ENCODE measurements at places on chromosomes 3 and 15.
A peak's percentile ranks its signal among the peaks of the same experiment; 100 is the strongest.

DNA sequence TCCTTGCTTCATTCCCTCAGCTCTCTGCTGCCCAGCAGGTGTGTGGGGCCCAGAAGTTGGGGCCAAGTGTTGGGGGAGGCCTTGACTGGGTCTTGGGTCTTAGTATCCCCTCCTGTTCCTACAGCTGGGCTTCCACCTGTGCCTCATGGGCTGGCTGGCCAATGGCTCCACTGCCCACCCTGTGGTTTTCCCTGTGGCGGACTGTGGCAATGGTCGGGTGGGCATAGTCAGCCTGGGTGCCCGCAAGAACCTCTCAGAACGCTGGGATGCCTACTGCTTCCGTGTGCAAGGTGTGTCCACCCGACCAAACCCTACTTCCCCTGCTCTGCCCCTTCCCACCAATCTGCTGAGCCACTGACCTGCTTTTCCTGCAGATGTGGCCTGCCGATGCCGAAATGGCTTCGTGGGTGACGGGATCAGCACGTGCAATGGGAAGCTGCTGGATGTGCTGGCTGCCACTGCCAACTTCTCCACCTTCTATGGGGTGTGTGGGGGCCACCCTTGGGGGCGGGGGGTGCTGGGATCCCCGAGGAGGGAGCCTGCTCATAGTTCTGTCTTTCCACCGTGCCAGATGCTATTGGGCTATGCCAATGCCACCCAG is 10.9 kb downstream of the NT5DC2 start:
- DNase-seq, result no peak

DNA sequence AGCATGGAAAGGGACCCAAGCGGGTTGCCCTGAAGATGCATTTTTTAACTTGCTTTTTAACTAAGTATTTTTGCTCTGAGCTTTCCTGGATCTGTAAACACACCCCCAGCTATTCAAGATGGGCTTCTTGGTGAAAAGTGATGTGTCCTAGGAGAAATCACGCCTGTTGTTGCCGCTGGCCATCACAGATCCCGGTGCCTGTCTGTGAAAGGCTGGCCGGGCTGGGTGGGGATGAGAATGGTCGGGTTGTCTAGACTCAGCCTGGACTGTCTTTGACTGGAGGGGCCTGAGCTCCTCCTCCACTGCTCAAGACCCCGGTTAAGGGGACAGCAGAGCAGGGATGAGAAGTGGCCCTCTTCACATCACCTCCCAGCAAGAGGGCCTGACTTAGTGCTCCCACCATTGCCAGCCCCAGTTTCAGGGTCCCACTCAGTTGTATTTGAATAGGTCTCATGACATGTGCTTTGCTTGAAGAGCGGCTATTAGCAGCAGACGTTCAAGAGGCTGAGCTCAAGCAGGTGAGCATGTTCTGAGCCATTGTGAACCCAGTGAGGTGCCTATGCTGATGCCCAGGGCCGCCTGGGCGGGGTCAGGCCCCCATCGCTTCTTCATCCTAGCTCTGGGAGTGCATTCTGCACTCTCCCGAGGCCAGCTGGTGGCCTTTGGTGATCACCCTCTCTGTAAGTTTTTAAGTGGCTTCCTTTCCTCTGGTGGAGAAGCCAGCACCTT is 79.9 kb downstream of the IGF1R start:
- DNase-seq, result no peak

DNA sequence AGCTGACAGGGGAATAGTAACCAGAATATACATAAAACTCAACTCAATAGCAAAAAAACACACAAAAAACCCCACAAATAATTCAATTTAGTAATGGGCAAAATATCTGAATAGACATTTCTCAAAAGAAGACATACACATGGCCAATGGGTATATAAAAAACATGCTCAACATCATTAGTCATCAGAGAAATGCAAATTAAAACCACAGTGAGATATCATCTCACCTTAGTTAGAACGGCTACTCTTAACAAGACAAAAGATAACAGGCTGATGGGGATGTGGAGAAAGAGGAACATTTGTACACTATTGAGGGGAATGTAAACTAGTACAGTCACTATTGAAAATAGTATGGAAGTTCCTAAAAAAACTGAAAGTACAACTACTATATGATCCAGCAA is 678.6 kb downstream of the MECOM start:
- DNase-seq, result no peak

DNA sequence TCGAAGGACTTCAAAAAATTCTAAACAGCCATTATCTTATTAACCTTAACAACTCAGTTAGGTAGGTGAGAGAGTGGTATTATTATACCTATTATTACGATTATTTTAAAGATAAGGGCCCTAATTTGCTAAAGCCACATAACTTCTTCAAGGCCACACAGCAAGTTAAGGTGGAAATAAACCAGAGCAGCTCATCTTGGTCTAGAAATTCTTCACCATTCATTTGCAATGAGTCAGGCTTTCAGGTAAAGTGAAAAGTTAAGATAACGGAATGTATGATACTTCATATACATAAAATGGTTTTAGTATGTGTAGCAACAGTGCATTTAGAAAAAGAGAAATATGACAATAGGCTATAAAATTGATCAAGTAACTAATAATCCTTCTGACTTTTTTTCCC is 920.2 kb downstream of the ROBO1 start:
- no peak for DNase-seq

GRCh38 chr3:8619548-8619947 is 25.1 kb downstream of the SSUH2 start:
- DNase-seq, result no peak

- DNase-seq, result no peak
These were observed 38.7 kb downstream of the DIPK2A start for GRCh38 chr3:144010371-144010770.

DNA sequence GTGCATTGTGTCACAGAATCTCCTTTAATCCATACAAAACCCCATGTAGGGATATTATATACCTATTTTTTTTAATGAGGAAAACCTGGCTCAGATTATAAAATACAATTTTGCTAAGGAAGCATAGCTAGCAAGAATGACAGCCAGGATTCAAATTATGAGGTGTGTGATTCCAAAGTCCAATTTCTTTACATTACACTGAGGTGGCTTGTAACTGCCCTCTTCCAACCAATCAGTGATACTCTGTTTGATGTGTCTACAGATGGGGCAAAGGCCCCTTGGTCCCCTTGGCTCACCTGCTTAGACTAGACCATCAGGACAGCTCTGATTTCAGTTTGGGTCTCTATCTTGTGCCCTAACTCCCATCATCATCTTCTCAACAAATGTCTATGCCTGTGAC is 120.3 kb upstream of the ADAMTS9 start:
- DNase-seq, result no peak

GRCh38 chr15:92724144-92724543 is 68.6 kb upstream of the FAM174B start:
- DNase-seq, result no peak

DNA sequence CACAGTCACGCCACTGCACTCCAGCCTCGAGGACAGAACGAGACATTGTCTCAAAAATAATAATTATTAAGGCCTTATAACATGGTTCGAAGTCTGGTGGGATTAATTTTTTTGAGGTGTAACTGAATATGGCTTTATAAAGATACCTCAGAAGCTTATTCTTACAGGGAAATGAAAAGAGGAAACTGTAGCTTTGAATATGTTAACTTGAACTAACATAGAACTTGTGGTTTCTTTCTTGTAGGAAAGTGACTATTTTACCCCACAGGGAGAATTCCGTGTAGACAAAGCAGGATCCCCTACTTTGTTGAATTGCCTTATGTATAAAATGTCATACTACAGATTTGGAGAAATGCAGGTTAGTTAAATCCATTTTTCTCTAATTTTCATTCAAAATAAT is 96.3 kb downstream of the STT3B start:
- DNase-seq, result no peak

DNA sequence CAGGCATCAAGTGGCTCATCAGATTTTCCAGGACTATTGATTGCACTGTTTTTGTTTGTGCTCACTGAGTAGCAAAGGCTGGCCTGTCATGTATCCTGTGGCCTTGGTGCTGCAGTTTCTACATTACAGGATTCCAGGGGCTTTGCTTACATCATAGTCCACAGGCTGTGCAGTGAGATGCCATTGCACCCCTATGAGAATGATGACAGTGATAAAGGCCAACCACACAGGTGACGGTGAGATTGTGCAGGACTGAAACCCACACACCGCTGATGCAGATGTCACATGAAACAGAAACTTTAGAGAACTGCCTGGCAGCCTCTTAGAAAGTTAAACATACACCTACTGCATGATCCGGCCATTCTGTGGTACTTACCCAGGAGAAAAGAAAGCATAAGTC is 195.0 kb upstream of the UBE3A start:
- no peak for DNase-seq

DNA sequence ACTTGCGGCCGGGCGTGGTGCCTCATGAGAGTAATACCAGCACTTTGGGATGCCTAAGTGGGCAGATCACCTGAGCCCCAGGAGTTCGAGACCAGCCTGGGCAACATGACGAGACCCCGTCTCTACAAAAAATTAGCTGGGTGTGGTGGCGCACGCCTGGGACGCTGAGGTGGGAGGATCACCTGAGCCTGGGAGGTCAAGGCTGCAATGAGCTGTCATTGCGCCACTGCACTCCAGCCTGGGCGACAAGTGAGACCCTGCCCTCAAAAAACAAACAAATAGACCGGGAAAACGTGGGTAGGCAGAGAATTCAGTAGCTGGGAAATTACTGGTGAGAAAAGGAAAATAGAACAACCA is 667 bp downstream of the UMPS start:
- no peak for DNase-seq

GRCh38 chr3:79846148-79846933 is 78.5 kb upstream of the ROBO1 start:
- no peak for DNase-seq

DNA sequence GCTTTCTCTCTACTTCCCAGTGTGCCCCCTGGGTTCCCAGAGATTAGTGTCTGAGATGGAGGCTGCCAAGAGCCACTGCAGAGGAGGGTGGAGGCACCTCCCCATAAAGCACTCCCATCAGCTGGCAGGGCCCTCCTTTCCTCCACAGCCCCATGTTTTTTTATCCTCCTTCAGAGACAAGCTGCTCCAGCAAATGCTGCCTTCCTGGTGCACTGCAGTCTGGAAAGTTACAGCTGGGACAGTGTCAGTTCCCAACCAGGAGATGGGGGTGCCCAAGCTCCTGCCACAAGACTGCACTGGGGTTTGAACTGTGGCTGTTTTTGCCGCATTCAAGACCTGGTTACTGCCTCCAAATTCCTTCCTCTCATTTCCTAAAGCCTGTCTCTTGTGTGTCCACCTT is 206.1 kb downstream of the CADPS start:
- DNase-seq, result no peak

DNA sequence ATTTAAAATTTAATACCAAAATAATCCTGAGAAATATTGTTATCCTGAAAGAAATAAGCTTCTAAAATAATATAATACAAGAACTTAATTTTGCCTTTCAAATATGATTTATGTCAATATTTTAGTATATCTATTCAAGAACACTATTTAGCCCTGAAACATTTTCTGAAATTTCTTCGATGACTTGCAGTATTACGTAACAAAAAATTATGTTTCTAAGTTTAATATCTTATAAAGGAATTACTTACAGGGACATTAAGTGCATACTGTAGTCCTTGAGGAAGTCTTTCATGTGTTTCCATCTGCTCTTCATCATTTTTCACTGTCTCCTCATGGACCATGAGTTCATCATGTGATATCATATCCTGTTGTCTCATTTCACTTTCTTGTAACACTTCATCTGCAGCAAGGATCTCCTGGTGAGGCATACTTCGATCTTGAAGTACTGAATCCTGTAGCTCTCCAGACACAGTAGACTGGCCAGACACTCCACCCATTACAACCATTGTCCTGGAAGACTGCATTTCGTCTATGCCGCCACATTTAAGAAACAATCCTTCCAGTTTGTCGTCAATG is 62.0 kb downstream of the ZNF148 start:
- DNase-seq, result no peak

DNA sequence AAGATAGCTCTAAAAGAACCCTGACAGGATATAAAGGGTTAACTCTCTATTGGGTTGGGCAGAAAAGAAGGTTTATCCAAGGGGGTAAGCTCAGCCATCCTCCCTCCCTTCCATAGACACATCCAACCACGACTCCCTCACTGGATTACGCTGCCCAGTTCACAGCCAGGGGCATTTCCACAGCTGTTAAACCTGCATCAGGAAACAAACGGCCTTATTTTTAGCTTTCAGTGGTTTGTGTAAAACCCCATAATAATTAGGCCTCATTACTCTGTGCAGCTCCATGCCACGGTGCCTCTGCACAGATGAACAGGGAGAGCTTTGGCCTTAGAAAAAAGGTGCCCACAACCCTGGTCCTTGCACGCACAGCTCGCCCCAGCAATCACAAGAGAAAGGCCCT is 110.6 kb downstream of the GABRB3 start:
- no peak for DNase-seq

DNA sequence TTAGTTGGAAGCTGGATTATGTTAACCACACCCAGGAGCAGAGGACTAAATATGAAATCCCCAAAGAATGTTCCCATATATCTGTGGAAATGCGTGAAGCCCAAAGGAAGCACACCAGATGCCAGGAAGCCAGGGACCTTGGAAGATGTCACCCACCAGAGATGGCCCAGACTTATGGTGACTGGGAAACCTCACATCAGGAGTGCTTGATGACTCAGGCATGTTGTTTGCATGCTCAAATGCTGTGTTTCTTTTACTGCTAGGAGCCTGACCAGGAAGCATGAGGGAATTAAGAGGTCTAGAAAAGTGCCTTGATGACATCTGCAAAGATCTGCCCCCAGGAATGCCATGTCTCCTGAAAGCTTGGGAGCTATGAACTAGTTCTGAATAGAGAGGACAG is 109.0 kb upstream of the SLC2A2 start:
- no peak for DNase-seq

GRCh38 chr3:153614563-153614962 is 452.5 kb downstream of the RAP2B start:
- peak; percentile 4 for DNase-seq

GRCh38 chr15:79994615-79995014 is 23.6 kb upstream of the BCL2A1 start:
- DNase-seq, result peak; percentile 16

DNA sequence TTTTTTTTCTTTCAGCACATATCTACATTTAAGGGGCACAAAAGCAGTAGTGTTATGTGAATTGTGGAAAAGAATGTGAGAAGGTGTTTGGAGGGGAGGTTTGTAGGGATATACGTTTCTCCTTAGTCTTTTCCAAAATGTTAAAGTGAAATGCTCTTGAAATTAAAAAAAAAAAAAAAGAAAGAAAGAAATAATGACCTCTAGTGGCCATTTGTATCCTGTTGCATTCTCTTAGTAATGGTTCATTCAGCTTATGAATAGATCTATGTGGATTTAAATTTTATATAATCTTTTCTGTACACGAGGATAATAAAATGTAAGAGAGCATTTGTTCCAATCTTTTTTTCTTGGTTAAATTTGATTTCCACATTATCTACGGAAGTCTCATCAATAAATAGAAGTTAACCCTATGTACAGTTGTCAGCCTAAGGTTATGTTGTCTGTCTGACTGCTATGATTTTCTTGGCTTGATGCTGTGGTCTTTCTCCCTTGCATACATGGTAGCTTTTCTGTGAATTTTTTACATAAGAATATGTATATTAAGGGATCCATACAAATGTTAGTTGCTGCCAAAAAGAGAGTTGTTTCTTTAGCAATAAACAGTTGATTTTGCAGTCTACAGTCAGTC is 1.7 kb downstream of the P2RY13 start:
- DNase-seq, result no peak
